CD4-positive, CD25-positive, alpha-beta regulatory T cell (primary cell): ENCODE measurements at places on chromosomes 7 and 10. TPM values are rescaled to one million over a fixed set of nuclear protein-coding genes. Genes with fewer than 3 reads are reported as not detected.

Gene CPN1
- polyA plus RNA-seq: not detected

Gene ZNF438
- 5.1 TPM for polyA plus RNA-seq

- no peaks in the 10 kb centered on the region for H3K36me3 ChIP-seq
- H3K4me1 ChIP-seq: peaks cover 4% of the 10 kb centered on the region
- no peak overlapping the region for H3K4me3 ChIP-seq
Measured at GRCh38 chr10:93080350-93081046, 6.8 kb downstream of the CYP26A1 start.

DNA sequence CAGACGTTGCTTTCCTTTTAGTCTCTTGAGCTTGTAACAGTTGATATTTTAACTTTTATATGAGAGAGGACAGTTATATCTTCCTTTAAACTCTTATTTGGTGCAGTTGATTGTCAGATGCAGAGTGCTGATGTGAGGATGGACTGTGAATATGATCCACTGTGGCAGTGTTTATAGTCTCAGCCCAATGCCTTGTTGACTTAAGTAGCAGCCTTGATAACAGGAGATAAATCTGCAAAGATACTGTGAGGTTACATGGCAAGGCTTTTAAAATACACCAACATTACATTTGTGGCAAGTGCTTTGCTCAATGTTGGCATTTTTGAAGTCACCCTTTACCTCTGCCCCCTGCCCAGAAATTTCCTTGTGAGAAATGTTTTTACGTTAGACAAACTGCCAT lies 206.7 kb downstream of the AUTS2 start:
- no peak for DNase-seq
- no peak overlapping the region for H3K27ac ChIP-seq
- no peak overlapping the region for H3K4me3 ChIP-seq
- no peaks in the 10 kb centered on the region for H3K4me1 ChIP-seq

DNA sequence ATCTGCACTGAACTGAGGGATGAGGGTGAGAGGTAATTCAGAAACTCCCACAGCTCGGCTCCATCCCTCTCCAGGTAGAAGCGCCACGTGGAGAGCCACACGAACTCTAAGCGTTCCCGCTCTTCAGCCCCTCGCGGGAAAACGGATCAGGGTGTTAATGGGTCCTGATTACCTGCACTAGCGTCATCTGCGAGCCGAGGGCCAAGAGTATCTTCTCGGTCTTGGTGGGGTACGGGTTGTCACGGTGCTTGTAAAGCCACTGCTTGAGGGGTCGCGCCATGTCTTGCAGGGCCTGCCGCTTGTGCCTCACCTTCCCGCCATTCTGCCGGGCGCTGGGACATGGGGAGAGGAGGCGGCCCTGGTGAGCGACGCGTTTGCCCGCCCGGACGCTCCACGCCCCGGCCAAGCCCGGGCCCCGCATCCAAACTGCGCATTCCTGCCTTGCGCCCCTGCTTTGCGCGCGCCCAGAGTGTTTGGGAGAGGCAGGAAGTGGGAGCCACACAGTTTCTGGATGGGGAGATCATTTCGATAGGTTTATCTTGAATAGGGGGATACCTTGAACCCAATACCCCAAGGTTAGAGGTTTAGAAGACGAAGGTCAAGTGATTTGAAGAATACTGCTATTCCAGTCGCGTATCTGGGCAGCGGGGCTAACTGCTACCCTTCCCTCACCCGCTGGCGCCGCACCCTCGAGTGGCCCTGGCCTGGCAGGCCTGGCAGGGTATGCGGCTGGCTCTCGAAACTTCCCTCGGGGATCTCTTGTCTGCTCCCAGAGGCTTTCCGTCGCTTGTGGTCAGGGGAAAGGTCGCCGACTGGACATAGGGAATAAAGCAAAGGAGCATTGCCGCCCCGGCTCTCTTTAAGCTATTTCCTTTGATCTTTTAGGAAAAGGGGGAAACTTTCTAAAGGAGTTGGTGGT lies 4.2 kb downstream of the MKX start:
- DNase-seq: no peak
- H3K27me3 ChIP-seq: peaks cover 24% of the 10 kb centered on the region
- no peaks in the 10 kb centered on the region for H3K36me3 ChIP-seq
- peaks cover 47% of the 10 kb centered on the region for H3K4me1 ChIP-seq
- H3K27ac ChIP-seq: no peak overlapping the region
- no peak overlapping the region for H3K4me3 ChIP-seq

- H3K4me3 ChIP-seq: peak overlapping the region; percentile 71
- H3K27me3 ChIP-seq: no peaks in the 10 kb centered on the region
- H3K4me1 ChIP-seq: peaks cover 54% of the 10 kb centered on the region
- peak; percentile 87 for DNase-seq
Measured at GRCh38 chr10:119090968-119091367, 10.4 kb upstream of the EIF3A start.

- H3K36me3 ChIP-seq: peaks cover 25% of the 10 kb centered on the region
- H3K27me3 ChIP-seq: no peaks in the 10 kb centered on the region
- peak overlapping the region; percentile 86 for H3K4me3 ChIP-seq
- H3K27ac ChIP-seq: peak overlapping the region; percentile 90
Measured at GRCh38 chr10:8057636-8058273, 3.3 kb downstream of the GATA3 start.
